ENCODE measurements at places on chromosomes 1 and 21. TPM values are rescaled to one million over a fixed set of nuclear protein-coding genes. Genes with fewer than 3 reads are reported as not detected.

DNA sequence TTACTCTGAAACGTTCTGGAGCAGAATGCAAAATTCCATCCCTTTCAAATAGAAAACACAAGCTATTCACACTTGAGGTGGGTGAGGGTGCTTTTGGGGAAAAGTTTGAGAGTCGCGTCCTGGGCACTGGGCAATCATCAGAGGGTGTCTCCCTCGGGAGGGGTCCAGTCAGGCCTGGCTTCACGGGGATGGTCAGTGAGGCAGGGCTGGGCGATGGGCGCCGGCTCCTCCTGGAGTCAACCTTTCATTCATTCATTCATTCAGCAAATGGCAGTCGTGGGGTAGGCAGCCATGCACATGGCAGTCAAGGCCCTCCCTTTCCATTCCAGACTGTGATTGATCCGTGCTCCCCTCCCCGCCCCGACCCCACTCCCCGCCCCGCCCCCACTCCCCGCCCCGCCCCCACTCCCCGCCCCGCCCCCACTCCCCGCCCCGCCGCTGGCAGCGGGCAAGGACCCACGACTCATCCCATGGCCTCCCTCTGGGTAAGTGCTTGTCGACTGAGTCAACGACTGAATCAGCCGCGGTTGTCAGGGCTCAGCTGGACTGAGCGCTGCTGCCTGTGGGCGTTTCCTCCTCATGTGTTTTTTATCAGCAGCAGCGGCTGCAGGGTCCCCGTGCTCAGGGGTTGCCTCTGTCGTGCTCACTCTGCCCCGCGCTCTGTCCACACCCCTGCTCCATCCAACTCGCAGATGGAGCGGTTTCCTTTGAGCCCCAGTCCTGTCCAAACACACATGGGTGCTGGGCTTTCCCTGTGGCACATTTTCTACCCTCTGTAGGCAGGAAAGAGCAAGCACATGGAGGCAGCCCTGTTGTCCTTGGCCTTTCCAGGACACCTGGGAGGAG, 12.5 kb upstream of the SPSB1 start:
- no peak for DNase-seq

DNA sequence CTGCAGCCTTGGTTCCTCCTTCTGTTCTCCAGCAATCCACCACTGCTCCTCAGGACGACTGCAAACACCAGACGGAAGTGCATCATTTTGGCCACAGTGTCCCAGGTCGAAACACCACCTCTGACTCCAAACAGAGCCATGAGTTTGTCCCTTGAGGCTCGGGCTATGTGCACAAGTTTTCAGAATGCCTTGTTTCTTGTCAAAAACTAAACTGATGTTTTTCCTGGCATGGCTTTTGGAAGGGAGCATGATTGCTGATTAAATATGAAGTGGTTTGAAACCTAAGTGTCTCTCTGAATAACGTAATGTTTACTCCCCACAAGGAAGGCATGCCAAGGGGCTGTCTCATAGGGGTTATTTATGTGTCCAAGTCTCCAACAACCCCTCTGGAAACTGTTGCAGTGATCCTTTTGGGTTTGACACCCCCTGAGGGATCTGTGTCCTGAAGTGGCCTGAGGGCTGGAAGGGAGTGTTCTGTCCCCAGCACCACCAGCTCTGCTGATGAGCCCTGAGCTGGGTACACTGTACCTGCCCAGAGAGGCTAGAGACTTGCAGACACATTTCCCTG, 132.7 kb downstream of the PLPP3 start:
- no peak for DNase-seq

DNA sequence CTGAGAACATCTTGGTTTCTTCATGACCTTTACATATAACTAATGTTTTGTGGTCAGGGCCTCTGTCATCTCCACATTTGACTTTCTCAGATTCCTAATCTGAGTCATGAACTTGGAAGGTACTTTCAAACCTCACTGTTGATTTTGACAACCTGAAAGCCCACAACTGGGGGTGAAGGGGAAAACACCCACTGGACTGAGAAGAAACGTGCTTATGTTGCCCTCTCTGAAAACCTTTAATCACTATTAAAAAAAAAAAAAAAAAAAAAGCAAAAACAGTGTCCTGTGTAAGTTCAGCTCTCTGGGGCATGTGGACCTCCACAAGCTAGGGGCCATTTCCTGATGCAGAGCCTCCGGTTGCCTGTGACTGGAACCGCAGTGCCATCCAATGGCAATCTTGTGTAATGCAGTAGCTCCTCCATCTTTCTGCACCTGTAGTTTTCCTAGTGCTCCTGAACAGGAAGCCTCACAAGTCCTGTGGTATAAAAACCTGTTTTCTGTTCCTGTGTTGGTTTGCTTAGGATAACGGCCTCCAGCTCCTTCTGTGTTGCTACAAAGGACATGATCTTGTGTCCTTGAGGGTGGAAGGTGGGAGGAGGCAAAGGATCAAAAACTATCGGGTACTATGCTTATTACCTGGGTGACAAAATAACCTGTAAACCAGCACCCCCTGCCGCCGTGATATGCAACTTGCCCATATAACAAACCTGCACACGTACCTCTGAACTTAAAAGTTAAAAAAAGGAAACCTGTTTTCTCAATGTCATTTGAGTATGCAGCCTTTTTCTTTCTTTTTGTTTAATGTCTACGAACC, 124.5 kb downstream of the ZNF648 start:
- peak; percentile 46 for DNase-seq

- DNase-seq, result no peak
Observed at GRCh38 chr1:46690931-46691421, 19.3 kb downstream of the TEX38 start.

- no peak for DNase-seq
Observed at GRCh38 chr1:10652626-10653025, 143.8 kb downstream of the CASZ1 start.

Gene TDRD10
- 0.97 TPM for polyA plus RNA-seq

- DNase-seq, result no peak
Observed at GRCh38 chr1:172742599-172743500, 83.9 kb downstream of the FASLG start.

DNA sequence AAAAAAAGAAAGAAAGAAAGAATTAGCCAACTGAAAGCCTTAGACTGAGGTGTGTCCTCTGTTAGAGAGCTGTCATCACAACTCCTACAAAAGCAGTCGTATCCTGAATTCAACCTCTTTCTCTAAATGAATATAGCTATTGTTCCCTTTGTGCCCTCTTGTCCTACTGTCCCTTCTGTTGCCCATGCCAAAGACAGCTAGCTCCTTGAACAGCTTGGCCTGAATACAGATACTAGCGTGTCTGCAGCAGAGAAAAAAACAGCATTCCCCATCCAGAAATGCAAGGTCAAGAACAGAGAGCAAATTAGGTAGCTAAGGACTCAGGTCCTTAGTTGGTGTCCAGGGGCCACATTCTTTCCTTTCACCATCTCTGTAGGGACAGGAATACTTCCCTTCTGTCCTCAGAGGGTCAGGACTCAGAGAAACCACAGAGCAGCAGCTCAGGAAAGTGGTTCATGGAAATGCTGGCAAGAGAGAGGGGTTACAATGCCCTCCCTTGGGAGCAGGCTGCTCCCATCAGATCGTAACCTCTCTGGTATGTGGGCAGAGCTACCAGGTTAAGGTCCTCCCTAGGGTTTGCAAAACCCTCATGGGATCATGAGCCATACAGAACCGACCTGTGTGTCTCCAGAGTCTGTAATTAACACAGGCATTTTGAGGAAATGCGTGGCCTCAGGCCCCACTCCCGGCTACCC, 1.8 kb upstream of the ZBTB48 start:
- no peak for DNase-seq

GRCh38 chr1:163999131-163999530, 559.9 kb upstream of the PBX1 start:
- no peak for DNase-seq

- DNase-seq, result no peak
Observed at GRCh38 chr1:61372944-61373343, 290.6 kb downstream of the NFIA start.

Gene CR1L
- polyA plus RNA-seq, result 0.50 TPM

Gene DENND2C
- polyA plus RNA-seq, result 4.9 TPM

Gene KDF1
- polyA plus RNA-seq, result 4.6 TPM

DNA sequence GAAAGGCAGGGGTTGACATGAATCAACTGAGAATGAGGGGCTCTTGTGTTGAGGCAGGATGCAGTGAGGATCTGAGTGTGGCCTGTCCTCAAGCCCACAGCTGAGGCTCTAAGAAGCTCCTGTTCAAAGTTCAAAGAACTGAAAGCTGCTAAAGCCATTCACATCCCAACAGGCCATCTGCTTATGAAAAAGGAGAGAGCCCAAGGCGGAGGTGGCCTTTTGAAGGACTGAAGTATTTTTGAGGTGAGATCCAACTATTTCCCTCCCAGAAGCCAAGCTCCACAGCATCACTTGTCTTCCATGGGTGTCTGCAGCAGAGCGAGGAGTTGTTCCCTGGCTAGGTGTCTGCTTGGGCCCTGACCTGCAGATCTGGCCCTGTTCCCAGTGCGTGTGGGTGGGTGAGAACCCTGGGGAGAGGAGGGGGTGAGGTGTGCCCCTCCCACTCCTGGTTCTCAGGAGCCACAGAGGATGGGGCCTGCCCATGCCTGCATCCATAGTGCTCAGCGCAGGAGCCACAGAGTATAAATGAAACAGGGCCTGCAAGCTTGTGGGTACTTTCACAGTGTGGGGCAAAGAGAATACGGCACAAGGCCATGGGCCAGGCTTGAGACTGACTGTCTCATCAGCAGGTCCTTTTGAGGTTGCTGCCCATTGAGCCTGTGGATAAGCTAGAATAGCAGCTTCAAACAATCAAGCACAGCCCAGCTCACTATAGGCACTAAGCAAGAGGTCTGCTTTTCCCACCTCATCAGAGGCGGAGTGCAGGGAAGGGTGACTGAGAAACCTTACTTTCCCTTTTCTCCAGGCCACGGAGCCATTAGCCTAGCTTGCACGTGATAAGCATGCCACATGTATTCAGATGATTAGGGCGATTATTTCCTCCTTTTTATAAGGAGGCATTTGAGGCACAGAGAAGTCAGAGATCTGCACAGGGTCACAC, 15.7 kb downstream of the REG4 start:
- no peak for DNase-seq

- peak; percentile 69 for DNase-seq
Observed at GRCh38 chr1:56578963-56579875, at the start of gene PLPP3. Gene PLPP3 (minus strand): TSS chr1:56579563. CDS start chr1:56579016, 547 bp downstream.
